ENCODE measurements at places on chromosomes 6 and 20.

- DNase-seq = no peak
Observed at GRCh38 chr6:11224966-11225463, 7.5 kb downstream of the NEDD9 start.

DNA sequence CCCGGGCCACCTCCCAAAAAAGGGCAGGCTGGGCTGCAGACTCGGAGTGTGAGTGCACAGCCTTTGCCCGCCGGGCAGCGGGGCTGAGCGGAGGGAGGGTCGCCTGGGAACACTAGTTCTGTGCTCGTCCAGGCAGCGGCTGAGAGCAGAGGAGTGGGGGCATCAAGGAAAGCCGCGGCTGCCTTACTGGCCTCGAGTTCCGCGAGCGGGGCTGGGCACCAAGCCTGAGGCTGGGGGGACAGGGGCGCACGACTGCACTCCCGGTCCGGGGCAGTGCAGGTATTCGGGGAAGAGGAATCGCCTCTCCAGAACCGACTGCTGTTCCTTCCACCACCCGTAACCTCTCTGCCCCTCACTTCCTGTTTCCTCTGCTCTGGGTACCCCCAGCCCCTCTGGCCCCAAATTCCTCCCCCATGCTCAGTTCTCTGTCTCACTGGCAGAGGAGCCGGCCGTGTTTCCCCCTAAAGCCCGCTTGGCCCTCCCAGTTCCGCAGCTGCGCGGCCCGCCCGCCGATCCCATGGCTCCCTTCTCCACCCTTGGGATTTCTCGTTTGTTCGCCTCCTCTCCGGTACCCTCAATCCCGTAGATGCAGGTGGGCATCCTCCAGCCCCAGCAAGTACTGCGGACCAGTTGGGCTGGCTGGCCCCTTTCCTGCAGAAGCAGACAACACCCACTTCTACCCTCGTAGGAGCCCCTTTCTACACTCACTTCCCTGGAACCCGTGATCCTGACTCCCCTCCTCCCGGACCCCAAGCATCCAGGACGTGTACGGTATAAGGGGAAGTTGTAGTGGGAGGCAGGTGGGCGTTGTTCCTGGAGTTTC lies 5.1 kb downstream of the RING1 start:
- no peak for DNase-seq

- DNase-seq = no peak
Observed at GRCh38 chr20:36236786-36237121, 476 bp downstream of the AAR2 start.

GRCh38 chr6:138805016-138805765 lies 9.3 kb downstream of the ECT2L start:
- DNase-seq = peak; percentile 18

- DNase-seq = no peak
Observed at GRCh38 chr20:36887752-36888090, 11.8 kb downstream of the TLDC2 start.

DNA sequence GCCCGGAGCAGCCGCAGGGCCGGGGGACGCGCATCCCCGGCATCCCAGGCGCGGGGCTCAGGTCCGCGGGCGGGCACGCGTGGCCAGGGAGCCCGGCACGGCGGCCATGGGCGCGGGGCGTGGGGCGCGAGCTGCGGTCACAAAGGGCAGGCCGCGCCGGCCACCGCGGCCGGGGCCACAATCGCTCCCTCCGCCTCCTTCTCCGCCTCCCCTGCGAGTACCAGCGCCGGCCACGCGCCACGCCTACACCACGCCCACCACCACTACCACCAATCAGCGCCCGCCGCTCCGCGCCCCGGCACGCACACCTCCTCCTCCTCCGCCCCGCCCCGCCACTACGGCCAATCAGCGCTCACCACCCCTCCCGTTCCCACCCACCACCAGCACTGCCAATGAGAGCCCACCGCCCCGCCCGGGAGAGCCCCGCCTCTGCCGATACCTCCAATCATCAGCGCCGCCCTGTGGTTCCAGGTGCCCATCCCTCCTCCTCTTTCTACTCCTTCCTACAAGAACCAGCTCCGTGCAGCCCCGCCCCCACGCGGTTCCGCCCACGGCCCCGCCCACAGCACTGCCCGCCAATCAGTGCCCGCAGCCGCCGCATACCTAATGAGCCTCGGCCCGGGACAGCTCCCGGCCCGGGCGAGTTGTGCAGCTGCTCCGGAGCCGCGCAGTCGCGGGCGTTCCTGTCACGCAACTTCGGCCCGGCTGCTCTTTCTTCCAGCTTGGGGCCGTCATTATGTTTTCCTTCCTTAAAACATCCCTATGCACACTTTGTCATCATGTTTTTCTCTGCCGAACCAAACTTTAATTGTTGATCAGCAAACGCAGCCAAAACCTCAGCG lies at the start of gene RPS6KA2:
Gene RPS6KA2 (minus strand): TSS at position 219 of the 842 bp plus-strand sequence. CDS start 232 bp downstream, outside the sequence.
- peak; percentile 99 for DNase-seq

All from GM04504 (cell line).